Inflammatory macrophage treated with lipopolysaccharide for 4 hours (primary cell): ENCODE measurements at places on chromosomes 11 and 22.

DNA sequence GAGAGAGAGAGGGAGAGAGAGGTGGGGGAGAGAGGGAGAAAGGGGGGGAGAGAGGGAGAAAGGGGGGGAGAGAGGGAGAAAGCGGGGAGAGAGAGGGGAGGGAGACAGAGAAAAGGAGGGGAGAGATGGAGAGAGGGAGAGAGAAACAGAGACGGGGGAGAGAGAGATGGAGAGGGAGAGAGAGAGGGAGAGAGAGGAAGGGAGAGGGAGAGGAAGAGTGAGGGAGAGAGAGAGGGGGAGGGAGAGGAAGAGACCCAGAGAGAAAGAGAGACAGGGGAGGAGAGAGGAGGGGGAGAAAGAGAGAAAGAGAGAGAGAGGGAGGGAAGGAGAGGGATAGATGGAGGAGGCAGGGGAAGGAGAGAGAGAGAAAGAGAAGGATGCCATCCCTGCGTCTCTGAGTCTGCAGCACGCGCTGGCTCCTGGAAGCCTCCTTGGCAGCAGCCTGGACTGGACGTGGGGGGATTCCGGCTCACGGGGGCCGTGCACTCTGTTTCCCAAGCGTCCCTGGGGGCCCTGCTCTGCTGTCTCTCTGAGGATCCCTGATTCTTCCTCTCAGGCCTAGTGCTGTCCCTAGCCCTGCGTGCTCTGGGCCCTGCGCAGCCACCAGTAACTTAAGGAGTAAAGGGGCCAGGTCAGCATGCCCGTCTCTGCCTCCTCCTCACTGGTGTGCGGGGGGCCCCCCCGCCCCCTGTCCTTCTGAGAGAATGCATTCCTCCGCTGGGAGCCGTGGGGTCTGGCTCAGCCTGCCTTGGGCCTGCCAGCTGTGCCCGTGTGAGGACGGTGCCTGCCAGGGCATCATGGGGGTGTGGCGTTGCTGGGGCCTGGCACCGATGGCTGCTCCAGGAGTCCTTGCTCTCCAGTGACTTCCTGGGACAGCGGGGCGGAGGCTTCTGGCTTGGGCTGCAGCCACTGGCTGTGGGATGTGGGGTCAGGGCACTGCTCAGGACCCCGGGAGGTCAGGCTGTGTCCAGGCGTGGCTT, 429.5 kb downstream of the TBC1D22A start:
- DNase-seq, result no peak

DNA sequence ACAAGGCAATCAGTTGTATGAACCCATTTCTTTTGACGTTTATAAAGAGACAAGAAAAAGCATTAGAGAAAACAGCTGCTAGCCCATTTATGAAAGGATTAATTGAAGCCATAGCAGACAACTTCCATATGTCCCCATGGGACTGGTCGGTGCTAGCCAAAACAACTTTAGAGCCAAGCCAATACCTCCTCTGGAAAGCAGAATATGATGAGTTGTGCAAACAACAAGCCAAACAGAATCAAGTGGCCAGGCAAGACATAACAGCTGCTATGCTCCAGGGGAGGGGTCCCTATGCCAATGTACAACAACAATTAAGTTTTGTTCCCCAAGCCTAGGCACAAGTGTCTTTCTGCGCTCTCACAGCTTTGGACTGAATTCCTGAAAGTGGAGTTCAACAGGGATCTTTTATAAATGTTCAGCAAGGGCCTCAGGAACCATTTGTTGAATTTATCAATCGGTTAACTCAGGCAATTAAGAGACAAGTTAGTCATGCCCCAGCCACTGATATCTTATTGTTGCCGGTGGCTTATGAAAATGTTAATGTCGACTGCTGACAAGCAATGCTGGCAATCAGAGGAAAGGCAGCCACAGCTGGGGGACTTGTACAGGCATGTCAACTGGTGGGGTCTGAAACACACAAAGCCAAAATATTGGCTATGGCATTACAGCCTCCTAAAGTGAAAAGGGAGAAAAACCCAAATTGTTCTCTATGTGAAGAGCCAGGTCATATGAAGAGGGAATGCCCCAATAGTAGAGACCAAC, 1593.1 kb upstream of the TENM4 start:
- DNase-seq, result no peak

- DNase-seq, result peak; percentile 48
Observed at GRCh38 chr11:416757-417621, 2.2 kb upstream of the SIGIRR start.

GRCh38 chr22:46936378-46936903, 174.0 kb downstream of the TBC1D22A start:
- no peak for DNase-seq

GRCh38 chr11:61827571-61828378, at the start of gene FADS2:
TSS of gene FADS2 (plus strand) at chr11:61828300. CDS start at chr11:61828391, 91 bp downstream.
- DNase-seq, result peak; percentile 92

GRCh38 chr11:128246364-128246801, 341.0 kb downstream of the ETS1 start:
- no peak for DNase-seq

- peak; percentile 29 for DNase-seq
Observed at GRCh38 chr11:6319704-6320410, 444 bp downstream of the CAVIN3 start.

- DNase-seq, result no peak
Observed at GRCh38 chr11:64406221-64406946, 47.4 kb downstream of the RPS6KA4 start.

DNA sequence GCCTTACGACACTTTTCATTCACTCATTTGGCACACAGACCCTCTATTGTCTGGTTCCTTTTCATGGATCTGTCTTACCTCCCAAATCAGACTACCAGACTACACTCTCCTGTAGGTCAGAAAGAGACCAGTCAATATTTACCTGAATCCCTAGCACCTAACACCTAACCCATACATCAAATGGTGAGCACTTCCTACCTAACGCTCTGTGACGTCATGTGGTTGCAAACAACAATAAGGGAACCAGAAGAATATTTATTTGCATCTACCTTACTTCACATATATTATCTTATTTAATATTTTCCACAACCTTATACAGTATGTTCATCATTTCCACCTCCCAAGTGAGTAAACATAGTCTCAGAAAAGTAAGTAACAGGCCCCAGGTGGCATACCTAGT, 323.4 kb downstream of the SOX6 start:
- no peak for DNase-seq

- no peak for DNase-seq
Observed at GRCh38 chr11:63488789-63489188, 2.2 kb downstream of the PLAAT5 start.

DNA sequence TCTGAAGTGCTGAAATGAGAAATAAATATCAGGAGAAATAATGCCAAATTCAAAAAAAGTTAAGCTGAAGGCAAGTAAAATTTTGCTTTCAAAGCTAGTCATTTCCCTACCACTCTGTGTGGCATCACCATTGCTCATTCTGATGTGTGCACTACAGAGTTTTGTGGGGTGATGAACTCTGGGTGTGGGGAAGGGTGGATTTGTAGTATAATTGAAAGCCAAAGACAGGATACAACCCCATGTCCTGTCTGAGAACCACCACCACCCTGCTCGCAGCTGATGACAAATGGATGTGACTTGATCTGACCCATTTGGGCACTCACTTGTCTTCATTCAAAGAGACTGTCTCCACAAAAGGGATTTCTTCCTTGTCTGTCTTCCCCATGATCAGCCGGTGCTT, 19.3 kb upstream of the TMEM9B start:
- DNase-seq, result no peak

GRCh38 chr11:94845622-94846021, 77.5 kb downstream of the AMOTL1 start:
- DNase-seq, result no peak

- DNase-seq, result no peak
Observed at GRCh38 chr11:40683010-40683409, 776.4 kb downstream of the LRRC4C start.

DNA sequence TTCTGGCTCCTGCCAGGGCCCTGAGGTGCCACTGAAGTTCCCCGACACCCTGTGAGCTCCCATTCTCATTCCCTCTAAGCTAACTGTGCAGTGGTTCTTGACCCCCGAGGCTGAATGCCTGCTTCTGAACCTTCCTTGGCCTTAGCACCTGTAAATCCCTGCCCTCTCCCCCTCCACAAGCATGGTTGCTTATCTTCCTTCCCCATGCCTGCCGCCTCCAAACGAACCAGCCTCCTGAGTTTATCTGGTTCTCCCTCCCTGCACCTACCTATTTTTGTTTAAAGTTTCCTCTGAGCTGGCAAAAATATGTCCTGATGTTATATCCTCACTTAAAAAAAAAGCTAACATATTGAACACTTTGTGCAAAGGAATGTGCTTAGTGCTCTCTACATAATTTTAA, 33.9 kb downstream of the PPFIBP2 start:
- no peak for DNase-seq

- DNase-seq, result peak; percentile 50
Observed at GRCh38 chr22:49934160-49934890, 15.9 kb downstream of the CRELD2 start.

DNA sequence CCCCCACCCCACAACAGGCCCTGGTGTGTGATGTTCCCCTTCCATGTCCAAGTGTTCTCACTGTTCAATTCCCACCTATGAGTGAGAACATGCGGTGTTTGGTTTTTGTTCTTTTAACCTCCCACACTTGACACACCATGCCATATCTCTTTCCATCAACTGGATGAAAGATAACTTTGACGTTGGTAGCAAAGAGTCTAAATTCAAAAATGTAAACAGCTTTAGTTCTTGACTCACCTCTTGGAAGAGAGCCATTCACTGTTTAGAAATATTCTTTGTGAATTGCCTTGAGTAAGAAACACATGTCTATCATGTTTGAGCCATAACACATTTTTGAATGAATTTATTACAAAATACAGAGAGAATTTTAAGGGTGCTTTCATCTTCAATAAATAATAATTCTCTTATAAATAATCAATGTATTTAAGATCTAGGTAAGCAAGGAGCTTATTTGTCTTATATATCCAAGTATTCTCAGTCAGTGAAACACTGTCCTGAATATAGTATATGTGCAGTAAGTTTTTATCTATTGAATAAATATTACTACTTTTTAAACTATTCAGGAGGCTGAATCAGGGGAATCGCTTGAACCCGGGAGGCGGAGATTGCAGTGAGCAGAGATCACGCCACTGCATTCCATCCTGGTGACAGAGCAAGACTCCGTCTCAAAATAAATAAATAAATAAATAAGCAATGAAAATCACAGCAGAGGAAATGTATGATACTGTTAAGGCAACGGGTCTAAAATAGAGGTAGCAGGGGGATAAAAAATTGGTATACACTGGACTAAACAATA, 6.7 kb downstream of the CARD18 start:
- DNase-seq, result no peak

- DNase-seq, result no peak
Observed at GRCh38 chr22:46914916-46915894, 152.8 kb downstream of the TBC1D22A start.

GRCh38 chr22:37511395-37512104, 7.7 kb downstream of the CARD10 start:
- no peak for DNase-seq

GRCh38 chr22:37355174-37355573, 72.1 kb downstream of the ELFN2 start:
- DNase-seq, result no peak

DNA sequence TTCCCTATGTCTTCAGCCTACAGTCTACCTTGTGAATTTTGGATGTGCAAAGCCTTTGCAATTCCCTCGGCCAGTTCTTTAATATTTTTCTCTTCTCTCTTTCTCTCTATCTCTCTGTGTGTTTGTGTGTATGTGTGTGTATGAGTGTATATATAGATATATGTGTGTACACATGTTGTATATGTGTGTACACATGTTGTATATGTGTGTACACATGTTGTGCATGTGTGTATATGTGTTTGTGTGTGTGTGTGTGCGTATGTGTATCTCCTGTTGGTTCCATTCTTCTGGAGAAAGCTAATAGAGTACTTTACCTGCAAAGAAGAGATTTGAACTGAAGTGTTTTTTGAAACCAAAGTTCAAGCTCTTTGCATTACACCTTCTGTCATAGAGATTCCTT, 155.0 kb downstream of the LUZP2 start:
- DNase-seq, result no peak
